ENCODE measurements at places on chromosomes 16 and 17. TPM values are rescaled to one million over a fixed set of nuclear protein-coding genes. Genes with fewer than 3 reads are reported as not detected.

- no peak for DNase-seq
Observed at GRCh38 chr17:39944393-39944711, 16.8 kb downstream of the LRRC3C start.

GRCh38 chr17:36907407-36907806, 29.9 kb upstream of the LHX1 start:
- DNase-seq = no peak

DNA sequence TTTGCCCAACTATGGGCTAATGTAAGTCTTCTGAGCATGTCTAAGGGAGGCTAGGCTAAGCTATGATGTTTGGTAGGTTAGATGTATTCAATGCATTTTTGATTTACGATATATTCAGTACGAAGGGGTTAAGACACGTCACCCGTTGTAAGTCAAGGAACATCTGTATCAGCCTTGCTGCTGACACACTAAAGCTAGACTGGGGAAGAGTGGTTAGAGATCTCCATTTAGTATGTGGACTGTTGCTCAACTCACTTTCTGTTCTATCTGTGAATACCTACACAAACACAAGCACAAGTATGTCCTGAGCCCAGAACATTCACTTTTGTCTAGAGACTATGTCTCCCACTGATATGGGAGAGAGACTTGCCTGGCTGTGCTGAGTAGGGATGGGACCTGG, 71.5 kb downstream of the VMP1 start:
- DNase-seq = no peak

- peak; percentile 84 for DNase-seq
Observed at GRCh38 chr17:29567554-29568330, 759 bp upstream of the TP53I13 start.

GRCh38 chr17:76440751-76441362, 12.1 kb downstream of the UBE2O start:
- DNase-seq = no peak

- no peak for DNase-seq
Observed at GRCh38 chr17:80984749-80985148, 6.9 kb upstream of the CHMP6 start.

The NLGN2 gene
- total RNA-seq = 15.8 TPM

The ATP2C2 gene
- total RNA-seq = not detected

The WNK4 gene
- total RNA-seq = 1.7 TPM

The KCNJ16 gene
- not detected for total RNA-seq

The MT1E gene
- total RNA-seq = 1.6 TPM

Measured in activated naive CD4-positive, alpha-beta T cell treated with anti-CD3 and anti-CD28 coated beads, Interleukin-2, amount 50 U/mL, for 72 hours (primary cell).